Neural progenitor cell (in vitro differentiated cells): ENCODE measurements at places on chromosomes 11 and 22. TPM values are rescaled to one million over a fixed set of nuclear protein-coding genes. Genes with fewer than 3 reads are reported as not detected.
A peak's percentile ranks its signal among the peaks of the same experiment; 100 is the strongest.

GLYAT gene
- not detected in 2 replicates for total RNA-seq

PHETA2 gene
- total RNA-seq = 0.79 and 2.3 TPM in 2 replicates

DNA sequence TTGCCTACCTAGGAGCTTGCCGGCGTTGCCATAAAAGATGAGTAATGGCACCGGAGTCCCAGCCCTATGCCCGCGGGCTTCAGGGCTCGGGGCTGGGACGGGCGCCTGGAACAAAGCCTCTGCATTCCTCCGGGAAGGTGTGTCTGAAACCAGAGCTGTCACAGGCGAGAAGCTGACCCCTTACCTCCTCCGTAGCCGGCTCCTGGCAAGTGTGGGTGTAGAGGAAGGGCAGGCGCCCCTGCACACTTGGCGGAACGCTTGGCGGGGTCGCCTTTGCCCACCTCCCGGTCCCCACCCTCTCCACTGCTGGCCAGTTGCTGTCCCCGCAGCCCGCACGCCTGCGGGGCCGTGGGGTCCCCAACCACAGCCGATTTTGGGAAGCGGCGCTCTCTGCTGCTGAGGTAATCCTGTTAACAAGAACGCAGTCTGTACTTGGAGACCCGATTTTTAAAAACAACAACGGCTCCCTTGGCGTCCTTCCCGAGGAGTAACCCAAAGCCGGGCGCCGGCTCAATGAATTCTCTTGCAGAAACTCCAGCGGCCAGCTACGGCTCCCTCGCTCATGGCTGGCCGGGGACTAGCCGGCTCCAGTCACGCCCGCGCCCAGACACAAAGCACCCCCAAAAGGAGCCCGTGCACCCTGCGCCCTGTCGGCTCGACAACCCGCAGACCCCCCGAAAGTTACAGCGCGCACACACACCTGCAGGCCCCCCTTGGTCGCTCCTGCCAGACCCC lies 89.2 kb downstream of the PLEKHA7 start:
- peaks cover 51% of the 10 kb centered on the region for H3K27me3 ChIP-seq
- H3K36me3 ChIP-seq = no peaks in the 10 kb centered on the region
- no peak overlapping the region for H3K27ac ChIP-seq

GDPD4 gene
- not detected in 2 replicates for total RNA-seq

IL18 gene
- 1.5 TPM in 1 of 2 replicates, not detected in the other for total RNA-seq

- H3K27ac ChIP-seq = no peak overlapping the region
- no peaks in the 10 kb centered on the region for H3K36me3 ChIP-seq
- peak overlapping the region; percentile 76 for H3K4me3 ChIP-seq
- peaks cover 10% of the 10 kb centered on the region for H3K4me1 ChIP-seq
- DNase-seq = peak; percentile 69
- H3K27me3 ChIP-seq = peaks cover 19% of the 10 kb centered on the region
Measured at GRCh38 chr22:21951931-21952465, 650 bp downstream of the PPM1F start.

GRCh38 chr11:116217006-116217405 lies 555.8 kb downstream of the BUD13 start:
- no peak overlapping the region for H3K4me3 ChIP-seq
- no peaks in the 10 kb centered on the region for H3K4me1 ChIP-seq
- no peaks in the 10 kb centered on the region for H3K27me3 ChIP-seq
- H3K27ac ChIP-seq = no peak overlapping the region

DNA sequence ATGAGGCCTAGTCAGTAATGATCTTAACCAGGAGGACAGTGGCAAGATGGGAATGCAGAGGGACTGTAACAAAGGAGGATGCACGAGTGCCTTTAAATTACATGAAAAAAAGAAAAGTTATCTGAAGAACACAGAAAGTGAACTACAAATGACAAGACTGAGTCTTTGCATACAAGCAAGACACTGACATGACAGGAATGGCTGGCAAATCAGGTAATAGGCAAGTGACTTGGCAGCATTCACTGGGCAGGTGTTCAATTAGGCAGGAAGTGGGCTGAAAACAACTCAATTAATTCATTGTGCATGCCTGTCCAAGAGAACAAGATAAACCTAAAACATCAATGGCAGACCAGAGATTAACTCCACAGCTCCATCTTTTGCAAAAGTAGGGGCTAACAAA lies 24.0 kb downstream of the SMCO4 start:
- H3K36me3 ChIP-seq = no peaks in the 10 kb centered on the region
- H3K27ac ChIP-seq = no peak overlapping the region
- H3K4me3 ChIP-seq = no peak overlapping the region
- no peaks in the 10 kb centered on the region for H3K27me3 ChIP-seq
- peaks cover 44% of the 10 kb centered on the region for H3K4me1 ChIP-seq

GRCh38 chr11:21640491-21640890 lies 552.4 kb upstream of the ANO5 start:
- no peaks in the 10 kb centered on the region for H3K36me3 ChIP-seq
- H3K27ac ChIP-seq = no peak overlapping the region
- DNase-seq = no peak
- no peak overlapping the region for H3K4me3 ChIP-seq

CTSD gene
- total RNA-seq = 38.2 and 94.6 TPM in 2 replicates

CALCA gene
- not detected in 2 replicates for total RNA-seq

DNA sequence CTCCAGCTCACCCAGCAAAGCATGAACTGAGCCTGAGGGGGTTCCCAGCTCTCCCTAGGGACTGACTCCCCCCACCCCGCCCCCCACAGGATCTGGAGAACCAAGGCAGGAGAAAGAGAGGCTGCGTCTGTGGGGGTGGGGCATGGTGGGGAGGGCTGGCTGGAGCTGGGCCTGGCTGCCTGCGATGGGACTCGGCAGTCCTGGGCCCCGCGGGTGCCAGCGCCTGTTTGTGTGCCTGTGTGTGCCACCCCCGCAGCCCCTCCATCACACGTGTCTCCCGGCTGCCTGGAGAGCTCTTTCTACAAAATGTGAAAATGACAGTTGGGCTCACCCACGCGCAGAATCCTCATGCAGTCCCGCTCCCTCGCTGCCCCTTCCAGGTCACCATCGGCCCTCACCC lies 46.8 kb downstream of the CACNA1I start:
- H3K36me3 ChIP-seq = no peaks in the 10 kb centered on the region
- DNase-seq = no peak
- H3K4me1 ChIP-seq = peaks cover 8% of the 10 kb centered on the region
- H3K27me3 ChIP-seq = no peaks in the 10 kb centered on the region
- no peak overlapping the region for H3K27ac ChIP-seq

GRCh38 chr11:11909727-11910126 lies 68.0 kb downstream of the USP47 start:
- DNase-seq = no peak
- peaks cover 11% of the 10 kb centered on the region for H3K36me3 ChIP-seq
- H3K27ac ChIP-seq = no peak overlapping the region
- H3K27me3 ChIP-seq = no peaks in the 10 kb centered on the region
- H3K4me3 ChIP-seq = no peak overlapping the region

LRRC10B gene
- total RNA-seq = 0.74 TPM in 1 of 2 replicates, not detected in the other

DNA sequence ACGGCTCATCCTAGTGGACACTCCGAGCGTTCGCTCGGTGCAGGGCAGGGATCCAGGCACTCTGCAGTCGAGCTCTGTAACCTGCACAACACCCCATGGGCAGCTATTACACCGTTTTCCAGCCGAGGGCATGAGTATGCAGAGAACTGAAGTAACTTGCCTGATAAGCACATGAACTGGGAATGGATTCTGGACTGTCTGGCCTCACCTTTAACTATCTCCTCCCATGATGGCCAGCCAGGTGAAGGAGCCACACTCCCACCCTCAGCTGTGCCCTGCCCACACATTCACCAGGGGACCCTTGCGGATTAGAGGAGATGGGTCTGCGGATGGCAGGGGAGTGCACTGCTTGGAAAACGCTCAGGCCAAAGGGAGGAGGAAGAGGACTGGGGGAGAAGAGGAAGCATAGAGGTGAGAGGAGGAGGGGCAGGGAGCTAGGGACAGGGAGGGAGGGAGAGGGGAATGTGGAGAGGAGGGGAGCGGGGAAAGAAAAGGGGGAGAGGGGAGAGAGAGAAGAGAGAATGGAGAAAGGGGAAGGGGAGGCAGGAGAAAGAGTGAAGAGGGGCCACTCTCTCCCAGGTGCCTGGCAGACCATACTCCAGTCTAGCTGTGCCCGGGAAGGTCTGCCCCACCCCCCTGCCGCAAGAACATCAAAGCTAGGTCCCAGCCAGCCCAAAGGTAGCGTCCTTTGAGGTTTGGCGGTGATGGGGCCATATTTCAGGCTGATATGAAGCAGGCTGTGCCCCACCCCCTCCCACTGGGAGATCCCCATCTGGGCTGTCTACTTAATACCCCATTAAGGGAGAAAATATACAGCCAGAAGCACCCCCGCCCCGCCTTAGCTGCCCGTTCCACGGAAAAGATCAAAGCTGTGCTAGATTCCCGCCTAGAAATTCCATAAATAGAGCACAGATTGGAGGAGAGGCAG lies 33.2 kb upstream of the TCF20 start:
- H3K27me3 ChIP-seq = peaks cover 11% of the 10 kb centered on the region
- peaks cover 52% of the 10 kb centered on the region for H3K4me1 ChIP-seq
- no peak overlapping the region for H3K4me3 ChIP-seq
- DNase-seq = no peak

MOGAT2 gene
- total RNA-seq = 0.09 TPM in 1 of 2 replicates, not detected in the other

- H3K27me3 ChIP-seq = no peaks in the 10 kb centered on the region
- DNase-seq = no peak
- H3K27ac ChIP-seq = no peak overlapping the region
- H3K4me1 ChIP-seq = no peaks in the 10 kb centered on the region
Measured at GRCh38 chr22:35219012-35219411, 38.3 kb upstream of the HMGXB4 start.

DNA sequence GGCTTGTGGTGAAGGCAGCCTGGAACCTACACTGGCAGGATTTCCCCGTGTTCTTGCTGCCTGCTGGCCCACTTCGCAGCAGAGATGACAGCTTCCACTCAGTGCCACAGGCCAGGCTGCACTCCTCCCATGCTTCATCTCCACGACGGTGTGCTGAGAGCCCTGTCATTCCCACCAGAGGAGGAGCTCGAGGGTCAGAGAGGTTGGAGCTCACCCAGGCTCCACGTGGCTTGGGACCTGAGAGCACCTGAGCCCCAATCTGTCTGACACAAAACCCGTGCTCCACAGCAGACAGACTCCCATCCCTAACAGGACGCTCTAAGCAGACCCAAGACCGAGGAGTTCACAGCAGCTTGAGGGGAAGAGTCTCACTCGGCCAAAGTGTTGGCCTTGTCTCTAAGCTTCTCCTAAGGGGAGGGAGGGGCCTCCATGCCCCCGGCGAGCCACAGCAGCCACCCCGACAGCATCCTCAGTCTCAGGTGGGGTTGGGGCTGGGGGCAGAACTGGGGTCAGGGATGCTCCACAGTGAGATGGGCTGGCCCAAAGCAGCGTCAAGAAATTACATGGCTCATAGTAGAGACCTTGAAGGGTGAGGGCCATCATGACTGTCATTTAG lies 10.7 kb downstream of the LRFN4 start:
- DNase-seq = no peak
- no peak overlapping the region for H3K27ac ChIP-seq
- H3K27me3 ChIP-seq = no peaks in the 10 kb centered on the region
- peaks cover 5% of the 10 kb centered on the region for H3K4me1 ChIP-seq

DNA sequence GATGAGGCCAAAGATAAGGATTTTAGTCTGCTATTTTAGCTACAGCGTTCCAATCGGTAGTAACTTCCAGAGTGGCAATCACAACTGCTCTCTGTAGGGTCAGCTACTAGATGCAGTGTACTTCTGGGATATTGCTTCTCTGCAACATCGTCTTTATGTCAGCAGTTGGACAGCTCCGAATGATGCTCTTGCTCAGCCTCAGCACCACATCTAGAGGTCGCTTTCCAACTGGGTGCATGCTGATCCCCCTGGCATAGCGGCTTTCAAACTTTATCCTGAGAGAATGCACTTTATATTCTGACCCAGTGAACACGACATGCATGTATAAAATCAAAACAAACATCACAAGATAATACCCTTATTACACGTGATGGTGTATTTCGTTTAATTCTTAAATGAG lies 219.6 kb downstream of the C11orf87 start:
- H3K27me3 ChIP-seq = no peaks in the 10 kb centered on the region
- H3K4me3 ChIP-seq = no peak overlapping the region
- DNase-seq = peak; percentile 77
- H3K4me1 ChIP-seq = no peaks in the 10 kb centered on the region

- no peaks in the 10 kb centered on the region for H3K36me3 ChIP-seq
- no peak overlapping the region for H3K27ac ChIP-seq
- H3K27me3 ChIP-seq = no peaks in the 10 kb centered on the region
- no peaks in the 10 kb centered on the region for H3K4me1 ChIP-seq
Measured at GRCh38 chr11:104534278-104534677, 364.0 kb downstream of the CASP12 start.

GRCh38 chr11:128859563-128860441 lies 7.3 kb downstream of the KCNJ1 start:
- H3K36me3 ChIP-seq = no peaks in the 10 kb centered on the region
- H3K27ac ChIP-seq = no peak overlapping the region
- no peaks in the 10 kb centered on the region for H3K4me1 ChIP-seq
- no peak overlapping the region for H3K4me3 ChIP-seq

GRCh38 chr11:117219995-117220394 lies 11.9 kb downstream of the PCSK7 start:
- no peak overlapping the region for H3K4me3 ChIP-seq
- H3K27ac ChIP-seq = no peak overlapping the region
- H3K4me1 ChIP-seq = no peaks in the 10 kb centered on the region
- no peaks in the 10 kb centered on the region for H3K27me3 ChIP-seq

ZNF214 gene
- total RNA-seq = 13.2 and 19.6 TPM in 2 replicates

DNA sequence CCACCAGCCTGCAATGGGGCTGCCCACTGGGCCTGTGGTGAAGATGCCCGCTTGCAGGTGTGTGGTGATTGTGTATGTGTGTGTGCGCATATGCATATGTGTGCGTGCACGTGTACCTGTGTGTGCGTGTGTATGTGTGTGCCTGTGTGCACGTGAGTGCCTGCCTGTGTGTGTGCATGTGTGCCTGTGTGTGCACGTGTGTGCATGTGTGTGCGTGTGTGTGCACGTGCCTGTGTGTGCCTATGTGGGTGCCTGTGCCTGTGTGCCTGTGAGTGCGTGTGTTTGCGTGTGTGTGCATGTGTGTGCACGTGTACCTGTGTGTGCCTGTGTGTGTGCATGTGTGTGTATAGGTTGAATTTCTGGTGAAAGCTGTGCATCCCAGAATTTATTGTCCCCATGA lies 2.4 kb upstream of the MUC6 start:
- no peaks in the 10 kb centered on the region for H3K27me3 ChIP-seq
- H3K36me3 ChIP-seq = no peaks in the 10 kb centered on the region
- H3K4me1 ChIP-seq = peaks cover 12% of the 10 kb centered on the region
- H3K27ac ChIP-seq = no peak overlapping the region
- H3K4me3 ChIP-seq = no peak overlapping the region

DNA sequence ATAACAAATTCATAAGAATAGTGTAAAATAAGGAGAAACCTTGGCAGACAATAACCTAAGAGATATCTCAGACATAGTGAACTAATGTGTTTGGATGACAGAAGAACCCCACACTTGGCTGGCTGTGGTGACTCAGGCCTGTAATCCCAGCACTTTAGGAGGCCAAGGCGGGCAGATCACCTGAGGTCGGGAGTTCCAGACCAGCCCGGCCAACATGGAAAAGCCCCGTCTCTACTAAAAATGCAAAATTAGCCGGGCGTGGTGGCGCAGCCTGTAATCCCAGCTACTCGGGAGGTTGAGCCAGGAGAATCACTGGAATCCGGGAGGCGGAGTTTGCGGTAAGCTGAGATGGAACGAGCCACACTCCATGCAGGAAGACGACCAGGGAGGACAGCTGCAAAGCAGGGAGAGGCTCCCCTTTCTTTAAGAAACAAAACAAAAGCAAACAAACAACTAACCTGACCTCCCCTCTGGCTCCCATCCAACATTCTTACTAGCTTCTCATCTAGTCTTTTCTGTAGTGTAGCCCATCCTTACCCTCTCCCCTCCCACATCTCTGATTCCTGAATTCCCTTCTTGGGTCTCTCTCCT lies 84.2 kb downstream of the ZNF280B start:
- H3K4me3 ChIP-seq = no peak overlapping the region
- no peaks in the 10 kb centered on the region for H3K36me3 ChIP-seq
- peaks cover 5% of the 10 kb centered on the region for H3K4me1 ChIP-seq
- H3K27me3 ChIP-seq = peaks cover 100% of the 10 kb centered on the region
- H3K27ac ChIP-seq = no peak overlapping the region
